Body of pancreas (tissue), 4 donors: ENCODE measurements at places on chromosomes 7 and 10. TPM values are rescaled to one million over a fixed set of nuclear protein-coding genes. Genes with fewer than 3 reads are reported as not detected.

DNA sequence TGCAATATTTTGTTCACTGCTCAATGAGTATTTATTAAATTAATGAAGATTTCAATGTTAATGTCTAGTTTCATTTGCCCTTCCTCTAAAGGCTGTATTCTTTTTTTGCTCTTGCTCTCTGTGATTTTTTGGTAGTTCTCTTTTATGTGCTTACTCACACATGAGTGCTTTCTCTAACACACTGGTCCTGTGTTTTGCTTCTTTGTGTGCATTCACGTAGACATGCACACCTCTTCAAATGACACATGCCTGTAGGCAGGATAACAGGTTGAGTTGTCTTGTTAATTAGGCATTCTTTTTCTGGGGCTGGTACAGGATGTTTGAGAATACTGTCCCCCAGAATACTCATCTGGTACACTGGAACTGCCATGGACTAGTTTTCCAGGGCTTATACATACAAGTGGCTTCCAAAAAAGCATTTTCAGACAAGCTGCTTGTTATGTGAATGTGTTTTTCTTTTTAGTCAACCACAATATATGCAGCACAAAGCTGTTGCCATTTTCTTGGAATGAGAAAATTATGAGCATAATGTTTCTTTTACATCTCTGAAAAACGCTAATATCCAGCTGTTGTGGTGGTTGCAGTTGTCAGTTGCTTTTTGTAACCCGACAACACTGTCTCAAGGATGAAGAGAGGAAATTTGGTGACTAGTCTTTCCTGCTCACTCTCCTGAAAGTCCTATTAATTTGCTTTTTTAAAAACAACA, 416.4 kb downstream of the AUTS2 start:
- no peak for DNase-seq

- DNase-seq: no peak
Observed at GRCh38 chr10:50438049-50438936, 185.5 kb downstream of the SGMS1 start.

GRCh38 chr10:29486433-29486832, 148.3 kb downstream of the SVIL start:
- DNase-seq: no peak

ASAH2B gene
- total RNA-seq: 2.6 TPM
